ENCODE measurements at places on chromosomes 3 and 15. TPM values are rescaled to one million over a fixed set of nuclear protein-coding genes. Genes with fewer than 3 reads are reported as not detected.

Gene LMAN1L
- 110 TPM for total RNA-seq

Gene MKRN3
- 0.65 TPM for total RNA-seq

Gene ATG7
- 21.7 TPM for total RNA-seq

Gene ADAMTSL3
- total RNA-seq, result 22.8 TPM

Gene STARD9
- total RNA-seq, result 10.9 TPM

Gene FANCD2OS
- total RNA-seq, result not detected

Gene PRRT3
- total RNA-seq, result 1.4 TPM

Gene ADGRG7
- total RNA-seq, result not detected

Gene ZNF385D
- total RNA-seq, result 7.6 TPM

Gene DPP8
- total RNA-seq, result 24.8 TPM

Gene CCDC174
- total RNA-seq, result 12.0 TPM

Gene LXN
- 15.3 TPM for total RNA-seq

Gene NME9
- not detected for total RNA-seq

Gene PHLDB2
- total RNA-seq, result 29.0 TPM

Gene SEMA3G
- total RNA-seq, result 19.9 TPM

Gene CCNB2
- total RNA-seq, result 0.94 TPM
